ENCODE measurements at places on chromosomes 1 and 21. TPM values are rescaled to one million over a fixed set of nuclear protein-coding genes. Genes with fewer than 3 reads are reported as not detected.
A peak's percentile ranks its signal among the peaks of the same experiment; 100 is the strongest.

The FMO2 gene
- 0.70 TPM for total RNA-seq

The SLC1A7 gene
- total RNA-seq: not detected

The MPL gene
- not detected for total RNA-seq

The UBE2U gene
- total RNA-seq: not detected

The PFKFB2 gene
- total RNA-seq: 19.2 TPM

The LRRC53 gene
- not detected for total RNA-seq

The WNT2B gene
- 2.7 TPM for total RNA-seq

The VASH2 gene
- total RNA-seq: 3.6 TPM

The PLPPR4 gene
- total RNA-seq: 1.5 TPM

The LCE3E gene
- total RNA-seq: not detected

The ATP1A2 gene
- 4.7 TPM for total RNA-seq

The PLA2G2C gene
- total RNA-seq: not detected

- DNase-seq: no peak
These were observed 54.3 kb upstream of the ASB17 start for GRCh38 chr1:75986478-75986877.

GRCh38 chr1:165306543-165307434 is 49.7 kb downstream of the LMX1A start:
- DNase-seq: no peak

- DNase-seq: no peak
These were observed 176.2 kb downstream of the KIF26B start for GRCh38 chr1:245330951-245331350.

GRCh38 chr1:188129856-188130838 is 1301.4 kb downstream of the PLA2G4A start:
- no peak for DNase-seq

- DNase-seq: no peak
These were observed 225.0 kb upstream of the PRMT6 start for GRCh38 chr1:106831511-106831910.

- no peak for DNase-seq
These were observed 37.3 kb downstream of the OLFM3 start for GRCh38 chr1:101959456-101959855.

GRCh38 chr1:161770250-161770649 is 4.1 kb downstream of the ATF6 start:
- no peak for DNase-seq

DNA sequence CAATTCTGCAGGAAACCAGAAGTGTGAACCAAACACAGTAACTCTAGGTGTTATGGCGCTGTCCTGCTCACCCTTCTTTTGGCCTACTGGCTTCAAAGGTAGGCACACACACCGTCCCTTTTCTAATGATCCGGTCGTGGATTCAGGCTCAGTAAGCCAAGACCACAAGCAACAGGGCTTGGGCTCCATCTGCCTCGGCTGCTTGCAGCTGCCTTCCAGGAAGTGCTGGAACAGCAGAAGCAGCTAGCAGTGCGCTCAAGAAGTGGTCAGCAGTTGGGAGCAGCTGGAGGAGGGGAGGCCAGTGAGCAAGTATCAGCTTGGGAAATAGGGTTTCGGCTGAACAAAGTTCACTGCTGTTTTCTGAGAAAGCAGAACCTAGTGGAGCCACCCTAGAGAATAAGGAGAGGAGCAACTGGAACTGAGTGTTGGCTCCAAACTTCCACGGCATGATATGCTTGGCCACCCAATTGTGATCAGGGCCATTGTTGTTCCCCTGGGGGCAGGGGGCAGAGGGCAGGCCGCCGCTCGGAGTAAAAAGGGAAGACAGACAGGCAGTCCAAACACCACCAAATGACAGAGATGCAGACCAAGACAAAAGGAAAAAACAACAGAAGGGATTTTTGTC is 173.4 kb downstream of the TOMM20 start:
- DNase-seq: peak; percentile 75

GRCh38 chr1:153058826-153059784 is 1.8 kb upstream of the SPRR2A start:
- no peak for DNase-seq

- DNase-seq: no peak
These were observed 91.9 kb downstream of the IGSF21 start for GRCh38 chr1:18199462-18199861.

DNA sequence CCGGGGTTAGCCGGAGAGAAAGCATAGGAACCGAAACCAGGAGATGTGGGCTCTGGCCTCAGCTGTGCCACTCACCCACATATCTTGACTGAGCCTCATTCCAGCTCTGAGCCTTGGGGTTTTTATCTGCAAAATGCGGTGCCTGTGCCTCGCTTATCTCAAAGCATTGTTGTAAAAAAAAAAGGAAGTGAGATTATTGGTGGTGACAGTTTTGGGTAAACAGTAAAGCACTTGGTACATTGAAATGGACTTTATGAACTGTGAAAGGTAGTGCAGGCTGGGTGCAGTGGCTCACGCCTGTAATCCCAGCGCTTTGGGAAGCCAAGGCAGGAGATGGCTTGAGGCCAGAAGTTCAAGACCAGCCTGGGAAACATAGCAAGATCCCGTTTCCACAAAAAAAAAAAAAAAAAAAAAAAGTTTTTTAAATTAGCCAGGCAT is 3.8 kb downstream of the PTAFR start:
- peak; percentile 60 for DNase-seq

- peak; percentile 40 for DNase-seq
These were observed 5.7 kb downstream of the LRRC71 start for GRCh38 chr1:156926175-156926574.

- DNase-seq: no peak
These were observed 394.5 kb downstream of the LMO4 start for GRCh38 chr1:87723193-87723592.

DNA sequence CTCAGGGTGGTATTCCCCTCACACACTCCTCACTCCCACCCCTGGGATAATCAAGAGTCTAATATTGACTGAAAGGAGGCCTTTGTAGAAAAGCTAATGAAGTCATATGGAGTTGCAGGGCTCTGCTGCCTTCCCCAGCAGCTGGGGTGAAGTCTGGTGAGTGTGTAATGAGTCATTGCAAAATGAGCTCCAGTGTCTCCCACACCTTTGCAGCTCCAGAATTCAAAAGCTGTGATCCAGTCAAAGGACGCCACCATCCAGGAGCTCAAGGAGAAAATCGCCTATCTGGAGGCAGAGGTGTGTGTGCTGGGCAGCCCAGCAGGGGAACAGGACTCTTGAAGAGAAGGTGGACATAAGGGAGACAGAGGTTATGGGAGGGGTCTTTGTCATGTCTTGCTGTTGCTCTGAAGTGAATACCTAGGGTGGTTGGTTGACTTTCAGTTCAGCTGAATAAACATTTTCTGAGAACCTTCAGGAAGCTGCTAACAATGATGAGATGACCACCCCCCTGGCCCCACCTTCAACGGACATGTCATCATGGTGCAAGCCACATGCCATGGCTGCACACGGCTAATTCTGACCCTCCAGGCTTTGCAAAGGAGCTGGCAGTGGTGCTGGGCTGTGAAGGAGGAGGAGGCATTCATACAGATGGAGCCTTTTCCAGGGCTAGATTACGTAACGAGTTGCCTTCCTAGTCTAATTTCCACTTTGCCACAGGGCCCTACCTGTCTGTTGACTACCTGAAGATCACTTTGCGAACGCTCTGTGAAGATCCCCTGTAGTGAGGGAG is 32.2 kb upstream of the SNX27 start:
- no peak for DNase-seq

DNA sequence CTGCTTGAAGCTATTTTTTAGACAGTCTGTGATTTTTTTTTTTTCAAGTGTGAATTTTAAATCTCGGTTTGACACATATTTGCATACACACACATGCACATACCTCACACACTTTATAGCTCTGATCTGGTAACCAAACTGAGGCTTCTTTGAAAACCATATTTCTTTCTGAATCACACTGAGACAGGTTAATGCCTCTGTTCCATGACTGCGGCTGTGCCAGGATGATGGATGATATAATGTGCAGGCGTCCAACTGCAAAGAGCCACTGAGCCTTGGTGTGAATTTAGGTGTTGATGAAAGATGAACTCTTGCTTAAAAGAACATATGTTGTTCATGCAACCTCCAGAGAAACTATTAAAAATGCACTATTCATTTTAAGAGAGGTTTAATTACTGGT is 504.0 kb upstream of the OLFM3 start:
- no peak for DNase-seq

- no peak for DNase-seq
These were observed 10.8 kb downstream of the FMO5 start for GRCh38 chr1:147214325-147214724.

DNA sequence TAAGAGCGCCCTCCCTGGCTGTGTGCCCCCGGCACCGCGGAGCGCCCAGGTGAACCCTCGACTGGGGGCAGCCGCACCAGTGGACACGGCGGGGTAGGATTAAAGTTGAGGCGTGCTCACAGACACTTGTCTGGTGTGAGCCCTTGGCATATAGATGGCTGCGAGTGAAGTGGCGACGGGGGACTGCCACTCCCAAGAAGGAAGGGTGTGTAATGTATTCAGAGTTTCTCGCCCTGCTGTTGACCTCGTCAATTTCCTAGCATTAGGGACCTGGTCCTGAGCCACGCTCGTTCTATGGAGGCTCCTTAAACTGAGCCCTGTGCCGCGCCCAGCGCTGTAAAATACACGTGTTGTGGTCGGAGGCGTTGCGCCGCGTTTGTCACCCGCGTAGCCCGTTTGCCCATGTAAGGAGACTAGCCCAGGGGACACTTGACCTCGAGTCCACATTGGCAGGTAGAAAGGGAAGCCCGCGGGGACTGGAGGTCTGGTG is 554 bp downstream of the EVA1C start:
- no peak for DNase-seq

DNA sequence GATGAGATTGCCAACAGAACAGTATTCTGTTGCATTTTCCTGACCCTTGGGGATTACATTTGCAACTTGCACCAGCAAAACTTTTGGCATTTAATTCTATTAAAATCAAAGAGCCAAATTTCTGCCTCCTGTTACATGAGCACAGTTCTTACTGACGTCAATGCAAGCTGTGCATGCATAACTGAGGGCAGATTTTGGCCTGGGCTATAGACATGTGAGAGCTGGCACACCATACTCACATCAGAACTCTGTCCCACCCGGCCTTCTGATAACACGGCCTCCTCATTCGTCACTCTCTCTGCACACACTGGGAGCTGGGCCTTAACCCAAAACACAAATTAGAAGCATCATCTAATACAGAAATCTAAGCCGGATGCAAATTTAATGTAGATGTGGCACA is 31.5 kb downstream of the PAPPA2 start:
- DNase-seq: no peak

DNA sequence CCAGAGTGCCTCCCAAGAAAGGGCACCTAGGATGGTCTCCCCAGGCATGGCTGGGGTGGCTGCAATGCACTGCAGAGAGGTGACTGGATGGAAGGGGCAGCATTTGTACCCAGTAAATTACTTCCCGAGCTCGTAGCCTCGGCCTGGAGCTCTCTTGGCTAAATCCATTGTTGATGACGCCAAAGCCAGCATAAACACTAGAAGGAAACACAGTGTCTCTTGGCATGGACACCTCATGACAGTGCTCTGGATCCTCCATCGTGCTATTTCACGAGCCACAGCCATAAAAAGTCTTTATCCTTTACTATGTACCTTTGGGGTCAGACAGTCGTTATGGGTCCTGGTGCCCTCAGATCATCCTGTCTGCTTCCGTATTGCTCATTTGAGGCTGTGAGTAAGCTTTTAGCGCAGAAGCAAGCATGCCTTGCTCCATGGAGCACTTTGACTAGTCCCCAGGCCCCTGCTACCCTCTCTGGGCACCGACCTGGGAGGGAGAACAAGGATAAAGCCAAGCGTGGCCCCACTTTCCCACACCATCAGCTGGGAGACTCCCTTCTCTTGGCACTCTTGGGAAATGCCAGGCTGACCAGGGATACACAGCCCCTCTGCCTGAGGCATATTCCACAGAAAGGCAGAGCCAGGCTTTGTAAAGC is 10.3 kb upstream of the PRELP start:
- no peak for DNase-seq

- DNase-seq: no peak
These were observed 167.1 kb upstream of the GJB5 start for GRCh38 chr1:34587761-34588160.

GRCh38 chr1:209023790-209024189 is 559.7 kb upstream of the CAMK1G start:
- DNase-seq: no peak

DNA sequence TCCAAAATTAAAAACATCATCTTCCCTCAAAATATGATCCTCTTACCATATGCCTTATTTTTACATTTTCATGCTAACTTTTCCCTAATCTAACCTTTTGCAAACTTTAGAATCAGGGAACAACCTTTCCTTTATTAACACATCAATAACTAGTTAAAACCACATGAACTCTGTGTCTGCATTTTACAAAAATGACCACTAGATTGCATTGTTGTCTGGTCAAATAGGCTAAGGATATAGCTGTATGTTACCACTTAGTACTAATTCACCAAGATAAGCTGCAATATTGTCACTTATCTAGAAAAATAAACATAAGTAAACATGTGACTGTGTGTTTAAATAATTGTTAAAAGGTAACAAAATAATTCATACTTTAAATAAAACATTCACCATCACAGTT is 82.3 kb downstream of the DENND1B start:
- DNase-seq: no peak

DNA sequence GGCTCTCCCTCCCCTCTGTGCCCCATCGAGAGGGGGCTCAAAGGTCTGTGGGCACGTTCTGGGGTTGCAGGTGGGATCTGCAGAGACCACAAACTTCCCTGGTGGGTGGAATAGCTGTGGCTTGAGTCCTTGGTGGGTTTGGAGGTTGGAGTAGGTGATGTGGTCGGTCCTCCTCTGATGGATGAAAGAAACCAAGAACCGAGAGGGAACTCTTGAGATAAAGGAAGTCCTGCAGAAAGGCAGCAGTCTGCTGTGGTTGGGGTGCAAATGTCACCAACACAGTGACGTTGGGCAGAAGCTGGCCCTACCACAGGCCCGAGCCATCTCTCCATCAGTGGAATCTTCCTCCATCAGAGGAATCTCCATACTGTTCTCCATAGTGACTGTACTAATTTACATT is 171.8 kb downstream of the FCRL5 start:
- DNase-seq: no peak

- no peak for DNase-seq
These were observed 140.8 kb downstream of the ZNF644 start for GRCh38 chr1:90881034-90881433.

DNA sequence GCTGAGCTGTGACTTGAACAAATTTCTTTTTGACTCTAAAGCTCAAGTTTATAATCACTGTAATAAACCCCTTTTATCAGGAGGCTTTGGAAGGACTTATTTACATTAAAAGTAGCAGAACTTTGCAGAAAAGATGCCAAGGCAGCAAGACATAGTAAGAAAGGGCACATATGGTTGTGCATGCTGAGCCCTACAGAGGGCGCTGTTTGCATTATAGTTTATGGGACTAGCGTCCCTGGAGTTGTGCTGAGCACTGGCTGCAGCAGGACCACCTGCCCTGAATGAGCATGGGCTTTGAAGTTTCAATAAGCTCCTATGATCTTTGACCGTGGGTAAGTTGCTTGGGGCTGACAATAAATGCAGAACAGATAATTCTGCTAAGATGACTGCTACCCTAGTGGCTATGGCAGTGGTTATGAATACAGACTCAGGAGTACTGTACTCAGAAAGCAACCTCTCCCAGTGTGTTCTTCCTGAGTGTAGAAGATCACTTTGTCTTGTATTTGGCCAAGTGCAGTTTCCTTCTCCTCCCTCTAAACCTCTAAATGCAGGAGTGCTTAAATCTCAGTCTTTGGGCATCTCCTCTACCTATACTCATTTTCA is 45.4 kb upstream of the USP1 start:
- DNase-seq: peak; percentile 41
